ENCODE measurements at places on chromosomes 7 and 10.

DNA sequence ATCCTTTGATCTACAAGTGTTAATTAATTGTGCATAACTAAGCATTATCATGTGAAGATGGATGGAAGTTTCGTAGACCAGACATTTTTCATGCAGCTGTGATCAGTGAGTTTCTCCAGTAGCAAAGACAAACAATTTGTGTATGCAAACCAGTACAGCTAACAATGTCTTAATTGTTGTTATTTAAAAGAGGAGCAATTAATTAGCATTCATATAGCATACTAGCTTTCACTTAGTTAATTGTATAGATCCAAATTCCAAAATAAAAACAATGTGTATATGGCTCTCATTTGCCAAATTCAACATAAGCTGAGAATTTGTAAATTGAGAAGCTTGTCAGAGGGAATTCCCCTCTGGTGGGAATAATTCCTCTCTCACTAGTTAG lies 22.6 kb upstream of the PRKCQ start:
- no peak for DNase-seq

DNA sequence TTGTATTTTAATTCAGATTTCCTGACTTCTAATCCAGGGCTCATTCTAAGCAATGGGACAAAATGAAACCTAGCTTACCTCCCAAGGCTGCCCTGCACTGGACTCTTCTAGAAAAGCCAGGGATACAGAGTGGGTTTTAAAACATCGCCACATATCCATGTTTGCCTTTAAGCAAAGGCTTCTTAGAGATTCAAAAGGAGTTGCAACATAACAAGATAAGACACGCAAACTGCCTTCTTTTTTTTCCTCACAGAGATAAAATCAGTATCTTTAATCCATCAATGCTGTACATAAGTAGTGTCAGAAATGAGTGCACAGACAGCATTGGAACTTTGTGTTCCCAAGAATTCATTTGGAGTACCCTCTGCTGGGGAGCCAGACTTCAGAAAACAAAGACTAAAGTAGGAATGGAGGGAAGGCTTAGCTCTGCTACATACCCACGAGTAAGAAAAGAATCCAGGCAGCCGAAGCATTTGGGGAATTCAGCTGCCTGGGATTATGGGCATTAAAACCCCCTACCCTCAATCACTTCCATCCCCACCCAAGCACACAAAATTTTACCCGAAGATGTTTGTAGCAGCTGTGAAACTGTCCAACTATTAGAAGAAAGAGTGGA lies 427.8 kb downstream of the ARL4A start:
- DNase-seq: no peak

DNA sequence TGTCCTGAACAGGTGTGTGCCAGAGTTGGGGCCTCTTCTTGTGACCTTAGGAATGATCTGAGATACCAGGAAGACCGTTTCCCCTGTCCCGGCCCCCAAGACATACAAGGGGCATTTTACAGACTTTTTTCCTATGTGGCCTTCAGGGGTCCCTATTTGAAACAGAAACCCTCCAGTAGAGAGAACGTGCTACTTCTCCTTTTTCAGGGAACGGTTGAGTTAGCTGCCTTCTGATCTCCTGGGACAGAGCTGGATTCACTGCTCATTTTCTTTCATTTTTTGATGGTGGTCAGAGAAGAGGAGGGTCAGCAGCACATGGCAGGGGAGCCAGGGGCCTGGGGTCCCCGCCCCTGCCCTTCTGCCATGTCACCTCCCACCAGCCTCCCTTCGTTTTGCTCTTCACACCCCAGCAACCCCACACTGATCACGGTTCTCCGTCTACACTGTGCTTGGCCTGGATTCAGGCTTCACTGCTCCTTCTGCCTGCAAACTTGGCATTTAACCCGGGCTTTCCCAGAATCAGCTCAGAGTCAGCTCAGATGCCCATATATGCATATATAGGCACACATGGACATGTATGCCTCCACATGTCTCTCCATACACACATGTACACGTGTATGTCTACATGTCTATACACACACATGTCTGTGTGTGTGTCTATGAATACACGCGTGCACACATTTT lies 138.1 kb upstream of the BTBD16 start:
- DNase-seq: no peak

DNA sequence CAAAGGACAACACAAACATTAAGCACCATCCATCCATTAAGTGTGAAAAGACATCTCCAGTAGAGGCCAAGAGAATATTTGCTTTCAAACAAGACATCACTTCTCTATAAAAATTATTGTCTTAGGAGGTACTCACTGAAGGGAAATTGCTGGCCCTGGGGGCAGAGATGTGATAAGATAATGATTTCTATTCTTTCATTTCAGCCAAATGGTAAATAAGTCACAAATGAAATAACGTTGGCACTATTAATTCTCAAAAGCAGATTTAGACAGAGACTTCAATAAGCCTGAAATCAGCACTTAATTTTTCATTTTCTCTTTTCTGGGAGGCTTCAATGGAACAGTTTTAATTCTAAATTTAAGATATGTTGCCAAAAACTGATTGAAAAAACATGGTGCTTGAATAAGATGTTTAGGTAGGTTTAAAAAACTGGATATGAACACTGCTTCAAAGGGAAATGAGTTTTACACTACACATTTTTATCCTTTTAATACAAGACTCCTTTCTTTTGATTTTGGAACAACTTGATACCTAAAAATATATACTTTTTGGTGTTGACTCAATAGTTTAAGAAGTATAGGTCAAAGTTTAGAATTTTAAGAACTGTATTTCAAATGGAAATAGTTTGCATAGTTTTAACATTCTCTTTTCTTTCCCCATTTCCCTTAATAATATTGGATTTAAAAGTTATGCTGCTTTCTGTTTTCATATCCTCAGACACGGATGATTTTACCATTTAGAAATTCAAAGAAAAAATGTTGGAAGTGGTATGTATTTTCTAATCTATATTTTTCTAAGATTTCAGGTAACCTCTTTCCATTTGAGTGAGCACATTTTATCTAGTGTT lies 204.0 kb downstream of the AHR start:
- DNase-seq: no peak

DNA sequence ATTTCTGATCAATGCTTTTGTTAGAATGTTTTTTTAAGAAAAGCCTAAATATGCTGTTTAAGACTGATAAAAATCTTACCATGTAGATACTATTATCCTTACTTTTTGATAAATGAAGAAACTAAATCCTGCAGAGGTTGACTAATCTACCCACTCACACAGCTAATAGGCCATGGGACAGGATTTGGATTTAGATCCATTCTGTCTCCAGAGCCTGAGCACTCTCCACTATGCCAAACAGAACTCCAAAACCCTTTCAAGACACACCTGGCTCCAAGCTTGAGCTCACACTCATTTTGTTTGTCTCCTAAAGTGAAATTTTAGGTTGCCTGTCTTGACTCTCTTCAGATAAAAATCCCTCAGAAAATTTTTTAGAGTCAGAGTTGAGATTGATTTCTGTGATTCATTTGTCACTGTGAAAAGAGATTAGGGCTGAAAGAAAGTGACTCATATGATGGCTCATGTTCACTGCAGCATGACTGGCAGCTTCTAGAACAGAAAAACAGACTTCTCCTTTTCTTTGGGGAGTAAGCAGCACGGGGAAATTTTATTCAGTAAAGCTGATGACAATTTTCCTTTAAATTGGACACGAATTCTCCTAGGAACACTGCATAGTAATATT lies 132.3 kb upstream of the POT1 start:
- no peak for DNase-seq

DNA sequence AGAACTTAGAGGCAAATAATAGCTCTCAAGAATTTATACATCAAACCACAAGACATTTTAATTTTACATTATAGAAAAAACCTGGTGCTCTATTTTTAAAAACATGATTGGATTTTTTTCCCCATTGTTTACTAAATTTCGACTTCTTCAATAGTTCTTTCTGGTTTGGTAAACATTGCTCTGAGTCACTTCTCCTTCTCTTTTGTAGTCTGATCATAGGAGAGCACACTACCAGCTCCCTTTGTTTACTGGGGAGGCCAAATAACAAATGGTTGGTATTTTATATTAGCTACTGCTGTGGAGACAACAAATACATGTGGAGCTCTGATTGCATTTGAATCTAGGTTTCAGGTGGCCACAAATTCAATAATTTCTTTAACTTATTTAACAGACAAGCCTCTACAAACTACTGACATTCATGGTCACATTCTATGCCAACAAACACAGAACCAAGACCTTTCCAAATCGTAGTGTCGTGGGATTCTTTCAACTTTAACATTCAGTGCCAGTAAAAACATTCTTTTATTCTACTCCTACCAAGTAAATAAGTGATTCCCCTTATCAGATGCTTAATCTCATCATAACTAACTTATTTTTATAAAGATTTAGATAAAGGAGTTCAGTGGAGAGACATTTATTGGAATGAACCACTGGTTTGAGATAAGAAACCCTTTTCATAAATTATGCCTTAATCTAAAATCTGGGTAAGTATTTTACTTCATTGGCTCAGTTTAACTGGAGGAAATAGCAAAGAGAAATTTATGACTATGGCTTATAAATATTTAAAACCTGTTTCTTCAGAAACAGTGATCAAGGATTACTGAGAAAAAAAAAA lies 17.7 kb upstream of the FXYD4 start:
- DNase-seq: no peak

GRCh38 chr10:62636825-62637248 lies 167.7 kb upstream of the ADO start:
- DNase-seq: no peak

- DNase-seq: no peak
Measured at GRCh38 chr10:98509745-98510144, 63.0 kb upstream of the HPS1 start.

DNA sequence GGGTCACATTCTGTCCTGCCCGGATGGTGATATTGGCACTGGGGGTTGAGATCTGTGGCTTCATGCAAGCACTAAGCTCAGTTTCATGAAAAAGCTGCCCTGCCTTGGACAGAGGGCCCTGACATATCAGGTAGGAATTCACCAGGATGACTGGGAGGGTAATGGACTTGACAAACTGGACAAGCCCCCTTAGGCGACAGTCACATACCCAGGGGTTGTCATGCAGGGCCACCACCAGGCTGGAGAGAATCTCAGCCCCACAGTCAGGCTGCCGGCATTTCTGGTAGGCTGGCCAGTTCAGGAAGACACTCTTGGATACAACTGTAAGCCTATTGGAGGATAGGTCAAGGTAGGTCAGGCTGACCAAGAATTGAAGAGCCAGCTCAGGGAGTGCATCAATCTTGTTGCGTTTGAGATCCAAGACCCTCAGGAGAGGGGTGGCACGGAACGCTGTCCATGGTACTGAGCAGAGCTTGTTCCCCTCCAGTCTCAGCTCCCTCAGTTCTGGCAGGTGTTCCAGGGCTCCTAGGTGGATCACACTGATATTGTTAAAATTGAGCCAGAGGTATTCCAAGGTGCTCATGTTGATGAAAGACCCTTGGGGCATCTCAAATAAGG lies 824 bp downstream of the LRIT2 start:
- DNase-seq: no peak

DNA sequence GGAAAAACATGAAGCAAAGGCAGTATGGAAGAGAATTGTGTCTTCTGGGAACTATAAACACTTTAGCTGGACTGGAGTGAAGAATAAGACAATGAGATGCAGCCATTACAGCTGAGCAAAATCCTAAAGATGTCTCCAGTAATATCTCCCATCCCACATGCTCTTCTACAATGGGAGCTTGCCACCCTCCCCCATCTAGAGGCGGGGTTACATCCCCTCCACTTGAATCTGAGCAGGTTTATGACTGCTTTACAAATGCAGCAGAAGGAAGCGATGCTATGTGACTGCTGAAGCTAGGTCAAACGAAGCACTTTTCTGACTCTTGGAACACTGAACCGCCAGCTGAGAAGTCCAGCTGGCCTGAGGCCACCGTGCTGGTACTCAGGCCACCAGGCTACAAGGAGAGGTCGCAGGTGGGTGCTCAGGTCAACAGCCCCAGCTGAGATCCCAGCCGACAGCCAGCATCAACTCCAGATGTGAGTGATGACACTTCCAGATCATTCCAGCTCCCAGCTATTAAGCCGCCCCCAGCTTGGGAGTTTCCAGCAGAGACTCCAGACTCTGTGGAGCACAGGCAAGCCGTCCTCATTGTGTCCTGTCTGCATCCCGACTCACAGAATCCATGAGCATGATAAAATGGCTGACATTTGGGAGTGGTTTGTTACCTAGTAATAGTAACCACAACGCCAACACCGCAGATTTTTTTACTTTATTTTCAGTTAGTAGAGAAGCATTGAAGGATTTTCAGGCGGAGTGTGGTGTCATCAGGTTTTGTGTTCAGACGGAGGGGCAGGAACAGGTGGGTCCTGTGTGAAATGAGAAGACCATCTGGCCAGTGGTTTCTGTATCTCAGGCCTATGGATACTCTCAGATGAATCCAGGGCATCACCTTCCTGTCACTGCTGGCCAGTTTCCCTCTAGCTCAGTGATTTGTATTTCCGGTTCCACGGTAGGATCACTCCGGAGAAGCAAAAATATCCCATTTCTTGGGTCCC lies 89.3 kb downstream of the NPY start:
- no peak for DNase-seq

DNA sequence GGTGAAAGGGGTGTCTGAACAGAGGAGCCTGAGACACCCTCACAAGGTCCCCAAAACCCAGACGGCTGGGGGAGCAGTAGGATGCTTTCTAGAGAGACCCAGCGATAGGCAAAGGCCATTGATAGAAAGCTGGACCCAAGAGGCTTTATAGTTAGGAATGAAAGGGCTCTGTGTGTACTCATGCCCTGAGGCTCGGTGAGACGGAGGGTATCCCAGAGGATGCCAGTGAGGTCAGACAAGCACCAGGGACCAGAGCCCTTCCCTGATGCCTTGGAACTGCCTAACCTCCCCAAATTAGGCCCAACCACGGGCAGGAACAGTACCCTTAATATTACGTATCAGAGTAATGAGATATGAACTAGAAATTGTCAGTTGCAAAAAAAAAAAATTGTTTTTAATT lies 48.6 kb upstream of the RTKN2 start:
- DNase-seq: no peak

GRCh38 chr10:1216574-1217236 lies 160.5 kb downstream of the WDR37 start:
- no peak for DNase-seq

GRCh38 chr7:113338071-113338696 lies 219.8 kb upstream of the SMIM30 start:
- DNase-seq: no peak
